T-helper 1 cell (primary cell): ENCODE measurements at places on chromosomes 5 and 9.

DNA sequence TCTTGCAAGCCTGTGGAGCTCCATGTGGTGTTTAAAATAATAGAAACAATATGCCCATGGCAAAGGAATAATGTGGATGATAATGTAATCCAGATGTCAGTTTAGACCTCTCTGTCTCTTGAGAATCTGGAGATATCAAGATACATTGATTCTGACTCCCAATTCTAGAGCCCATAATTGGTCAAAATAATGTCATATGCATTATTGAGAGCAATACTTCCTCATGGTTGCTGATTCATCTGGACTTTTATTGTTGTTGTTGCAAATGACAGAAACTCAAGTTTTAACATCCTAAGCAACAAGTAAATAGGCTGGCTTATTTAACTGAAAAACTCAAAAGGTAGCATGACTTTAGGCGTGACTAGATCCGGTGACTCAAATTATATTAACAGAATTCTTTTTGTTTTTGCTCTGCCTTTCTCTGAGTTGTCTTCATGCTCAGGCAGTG, 152.1 kb downstream of the PCSK1 start:
- no peak for DNase-seq

DNA sequence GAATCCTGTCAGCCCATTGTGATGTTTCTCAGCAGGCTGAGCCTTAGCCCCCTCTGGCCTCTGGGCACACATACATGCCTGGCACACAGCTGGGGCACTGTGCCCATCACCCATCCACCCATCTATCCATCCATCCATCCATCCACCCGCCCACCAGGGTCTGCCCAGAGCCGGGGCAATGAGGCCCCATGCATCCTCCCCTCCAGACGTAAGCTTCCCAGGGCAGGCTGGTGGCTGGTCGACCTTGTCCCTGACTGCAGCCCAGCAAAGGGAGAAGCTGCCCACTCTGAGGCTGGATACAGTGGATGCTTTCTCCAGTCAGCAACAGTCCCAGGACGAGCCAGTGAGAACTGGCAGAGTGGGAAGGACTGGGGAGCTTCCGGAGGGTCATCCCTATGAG, 21.1 kb upstream of the SLC25A51 start:
- no peak for DNase-seq

GRCh38 chr5:4520559-4520958, 619.6 kb upstream of the ADAMTS16 start:
- no peak for DNase-seq

GRCh38 chr5:142796492-142797109, 26.4 kb downstream of the ARHGAP26 start:
- DNase-seq = no peak

GRCh38 chr5:62938927-62939326, 360.3 kb downstream of the LRRC70 start:
- no peak for DNase-seq

DNA sequence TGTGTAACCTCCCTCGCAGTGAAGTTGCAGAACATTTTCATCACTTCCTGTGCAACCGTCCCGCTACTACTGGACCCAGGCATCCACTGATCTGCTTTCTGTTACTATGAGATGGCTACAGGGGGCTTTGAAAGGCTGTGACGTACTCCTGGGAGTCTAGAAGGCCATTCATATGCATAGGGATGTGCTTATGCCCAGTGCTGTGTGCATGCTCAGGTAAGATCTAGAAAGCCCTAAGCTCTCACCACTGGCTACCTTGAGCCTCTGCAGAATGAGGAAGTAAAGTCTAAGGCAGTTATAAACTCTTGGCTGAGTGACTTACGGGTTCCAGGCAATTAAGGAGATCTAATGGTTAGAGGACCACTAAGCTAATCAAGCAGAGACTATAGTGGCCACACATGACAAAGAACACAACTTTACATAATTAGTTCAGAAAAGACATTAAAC, 11.8 kb downstream of the HNRNPAB start:
- DNase-seq = no peak

GRCh38 chr5:95728494-95729114, 2.5 kb upstream of the RHOBTB3 start:
- no peak for DNase-seq

- peak; percentile 14 for DNase-seq
These were observed 6.9 kb upstream of the UBAP1 start for GRCh38 chr9:34171753-34172535.

GRCh38 chr5:610011-610743, 2.0 kb upstream of the CEP72 start:
- DNase-seq = no peak

DNA sequence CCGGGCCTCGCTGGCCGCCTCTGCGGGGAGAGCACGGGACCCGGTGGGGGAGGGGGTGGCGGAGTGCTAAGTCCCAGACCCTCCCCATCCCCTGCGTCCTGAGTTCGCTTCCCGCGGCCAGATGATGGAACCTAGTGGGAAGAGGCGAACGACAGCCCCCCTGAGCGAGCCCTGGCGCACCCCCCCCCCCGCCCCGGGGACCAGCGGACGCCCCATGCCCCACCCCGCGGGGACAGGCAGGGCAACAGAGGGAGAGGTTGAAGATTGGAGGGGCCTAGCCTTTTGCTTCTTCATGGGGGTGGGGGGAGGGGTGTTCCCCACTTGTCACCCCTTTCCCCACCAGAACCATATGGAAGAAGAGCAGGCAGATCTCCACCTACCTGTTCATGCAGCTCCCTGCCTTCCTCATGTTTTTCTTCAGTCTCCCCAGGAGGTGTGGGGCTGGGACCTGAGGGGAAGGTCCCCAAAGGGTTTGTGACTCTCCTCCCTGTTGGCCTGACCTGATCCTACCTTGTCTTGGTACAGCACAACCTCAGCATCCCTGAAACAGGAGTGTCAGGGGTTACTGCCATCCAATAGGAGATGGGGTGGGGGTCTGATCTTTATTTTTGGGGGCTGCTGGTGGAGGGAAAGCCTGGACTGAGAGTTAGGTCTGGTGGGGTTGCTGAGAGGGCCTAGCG, 485 bp downstream of the FAM53C start:
- DNase-seq = no peak

- no peak for DNase-seq
These were observed 15.8 kb upstream of the NIPAL4 start for GRCh38 chr5:157444224-157444623.

- DNase-seq = no peak
These were observed 6.7 kb upstream of the ANKRD18B start for GRCh38 chr9:33517373-33517772.

DNA sequence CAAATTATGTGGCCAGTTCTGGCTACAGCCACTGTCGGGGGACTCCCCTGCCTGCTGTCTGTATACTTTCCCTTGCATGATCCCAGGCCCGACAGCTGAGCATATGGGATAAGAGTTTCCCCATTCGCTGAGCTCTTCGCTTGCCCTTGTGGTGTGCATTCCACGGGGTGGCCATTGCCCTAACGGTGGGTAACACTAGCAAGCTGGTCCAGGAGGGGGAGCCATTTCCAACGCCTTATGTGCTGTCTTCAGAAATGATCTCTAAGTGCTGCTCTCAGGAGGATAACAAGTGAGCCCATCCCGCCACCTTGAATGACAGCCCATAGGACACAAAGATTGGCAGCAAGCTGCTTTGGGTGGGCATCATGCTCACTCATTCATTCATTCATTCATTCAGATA, 190.9 kb downstream of the FSTL4 start:
- no peak for DNase-seq

GRCh38 chr5:169176709-169177694, 123.9 kb downstream of the SLIT3 start:
- no peak for DNase-seq

- no peak for DNase-seq
These were observed 13.9 kb upstream of the FNIP1 start for GRCh38 chr5:131810510-131811249.

- no peak for DNase-seq
These were observed 2.4 kb downstream of the LCN1 start for GRCh38 chr9:135523521-135524129.

- no peak for DNase-seq
These were observed 8.3 kb downstream of the BTF3 start for GRCh38 chr5:73506459-73506955.

DNA sequence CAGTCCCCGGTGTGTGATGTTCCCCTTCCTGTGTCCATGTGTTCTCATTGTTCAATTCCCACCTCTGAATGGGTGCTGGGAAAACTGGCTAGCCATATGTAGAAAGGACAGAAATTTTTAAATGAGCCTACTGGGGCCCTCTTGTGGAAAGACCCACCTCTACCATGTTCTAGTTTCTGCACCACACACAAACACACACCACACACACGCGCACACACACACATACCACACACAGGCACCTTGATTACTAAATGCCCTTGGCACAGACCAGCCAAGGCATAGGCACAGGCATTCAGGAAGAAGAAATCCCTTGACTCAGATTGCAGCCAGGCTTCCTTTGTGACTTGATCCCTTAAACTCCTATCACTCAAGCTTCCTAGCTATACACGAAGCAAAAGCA, 60.5 kb downstream of the SIL1 start:
- DNase-seq = no peak

- DNase-seq = no peak
These were observed 31.0 kb downstream of the ABLIM3 start for GRCh38 chr5:149172261-149172660.

- DNase-seq = no peak
These were observed 90.3 kb downstream of the DIRAS2 start for GRCh38 chr9:90552317-90552716.

DNA sequence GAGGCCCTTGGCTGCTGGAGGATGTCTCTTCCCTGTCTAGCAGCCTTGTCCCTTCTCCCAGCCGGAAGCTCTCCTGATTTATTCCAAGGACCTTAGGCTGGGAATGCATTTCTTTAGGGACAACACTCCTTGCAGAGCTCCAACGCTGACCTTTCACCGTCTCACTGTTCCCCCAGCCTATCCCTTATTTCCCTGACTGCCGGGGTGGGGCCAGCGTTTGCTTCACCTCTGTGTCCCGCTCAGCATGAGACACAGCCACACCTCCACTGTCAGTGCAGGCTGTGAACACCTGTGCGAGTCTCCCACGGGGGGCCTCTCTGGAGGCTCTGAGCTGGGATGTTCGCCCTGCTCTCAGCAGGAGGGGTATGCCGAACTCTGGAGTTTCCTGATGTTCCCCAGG, 106.2 kb upstream of the FCN2 start:
- DNase-seq = no peak

DNA sequence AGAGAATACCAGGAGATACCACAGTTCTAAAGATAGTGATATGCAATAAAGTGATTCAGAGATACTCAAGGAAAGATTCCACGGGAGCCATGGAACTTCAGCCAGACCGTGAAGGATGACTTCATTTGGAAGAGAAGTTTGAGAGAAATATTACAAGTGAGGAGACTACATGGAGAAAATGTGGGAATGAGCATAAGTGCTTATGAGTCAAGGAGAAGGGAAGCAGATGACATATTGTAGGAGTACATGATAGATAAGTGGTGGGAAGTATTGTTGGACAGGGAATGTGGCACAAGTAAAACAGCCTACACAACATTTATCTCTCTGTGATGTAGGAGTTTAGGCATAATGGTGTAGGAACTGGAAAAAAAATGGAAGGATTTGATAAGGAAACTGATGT, 122.1 kb upstream of the FBXL17 start:
- no peak for DNase-seq

GRCh38 chr5:150142959-150143349, 12.7 kb downstream of the PDGFRB start:
- no peak for DNase-seq

DNA sequence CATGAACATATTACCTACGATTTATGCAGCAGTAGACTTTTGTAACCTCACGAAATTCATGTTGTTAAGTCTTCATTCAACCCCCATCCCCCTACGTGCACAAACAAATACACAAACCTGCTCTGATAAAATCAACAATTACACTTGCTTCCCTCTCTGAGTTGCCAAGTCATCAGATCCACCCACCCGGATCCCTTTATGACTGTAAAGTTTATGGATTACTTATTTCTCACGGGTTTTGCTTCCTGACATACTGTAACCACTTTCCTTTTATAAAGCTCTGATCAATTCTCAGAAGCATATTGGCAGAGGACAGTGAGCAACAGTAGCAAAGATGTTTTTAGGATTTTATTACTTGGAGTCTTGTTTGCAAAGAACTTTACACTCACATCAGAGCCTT, 70.5 kb downstream of the MLLT3 start:
- DNase-seq = peak; percentile 82

- DNase-seq = no peak
These were observed 59.9 kb downstream of the PBX3 start for GRCh38 chr9:125807079-125807478.

GRCh38 chr9:68619636-68620035, 79.0 kb upstream of the TMEM252 start:
- no peak for DNase-seq

GRCh38 chr5:148826739-148827070, 294 bp downstream of the ADRB2 start:
- no peak for DNase-seq

DNA sequence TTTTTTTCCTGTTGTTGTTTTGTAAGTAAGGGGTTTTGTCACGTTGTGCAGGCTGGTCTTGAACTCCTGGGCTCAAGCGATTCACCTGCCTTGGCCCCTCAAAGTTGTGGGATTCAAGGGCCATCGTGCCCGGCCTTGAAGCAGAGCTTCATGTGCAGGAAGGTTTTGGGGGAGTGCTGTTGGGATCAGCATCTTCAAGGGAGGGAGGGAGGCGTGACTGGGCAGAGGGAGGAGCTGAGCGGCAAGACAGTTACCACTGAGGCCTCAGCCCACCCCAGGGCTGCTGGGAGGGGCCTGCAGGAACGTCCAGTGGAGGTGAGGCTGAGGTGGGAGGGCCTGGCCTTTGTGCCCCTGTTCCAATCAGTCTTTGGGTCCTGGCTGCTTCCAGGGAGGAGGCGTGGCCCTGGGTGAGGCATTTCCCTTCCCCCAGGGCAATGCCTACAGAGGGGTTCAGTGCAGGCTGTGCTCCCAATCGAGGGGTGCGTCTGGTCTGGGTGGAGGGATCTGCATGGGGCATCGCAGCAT, 21.4 kb downstream of the OR2V1 start:
- no peak for DNase-seq

GRCh38 chr9:72552356-72552755, 30.9 kb downstream of the TMC1 start:
- no peak for DNase-seq

GRCh38 chr9:102911185-102911584, 83.9 kb upstream of the CYLC2 start:
- DNase-seq = no peak

- no peak for DNase-seq
These were observed 45.1 kb upstream of the TAF11L2 start for GRCh38 chr5:17452936-17453335.

GRCh38 chr9:115263371-115264075, 145.6 kb upstream of the TNC start:
- DNase-seq = no peak
